AG09309 (cell line): ENCODE measurements at places on chromosomes 16 and 17.

DNA sequence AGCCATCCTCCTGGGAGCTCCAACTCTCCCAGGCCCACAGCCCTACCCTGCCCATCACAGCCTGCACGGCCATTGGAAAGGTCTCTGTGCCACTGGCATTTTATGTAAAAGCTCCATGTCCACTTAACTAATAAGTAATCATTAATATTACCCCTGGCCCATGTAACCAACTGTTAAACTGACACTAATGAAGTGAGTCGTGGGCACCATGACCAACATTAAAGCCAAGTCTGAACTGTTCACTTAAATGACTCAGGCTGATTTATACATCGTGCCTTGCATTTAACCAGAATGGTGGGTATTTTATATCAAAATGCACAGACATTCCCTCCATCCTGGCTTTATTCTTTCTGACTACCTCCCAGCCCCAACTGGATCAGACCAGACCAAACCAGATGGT lies 229.3 kb downstream of the SOX9 start:
- no peak for DNase-seq

DNA sequence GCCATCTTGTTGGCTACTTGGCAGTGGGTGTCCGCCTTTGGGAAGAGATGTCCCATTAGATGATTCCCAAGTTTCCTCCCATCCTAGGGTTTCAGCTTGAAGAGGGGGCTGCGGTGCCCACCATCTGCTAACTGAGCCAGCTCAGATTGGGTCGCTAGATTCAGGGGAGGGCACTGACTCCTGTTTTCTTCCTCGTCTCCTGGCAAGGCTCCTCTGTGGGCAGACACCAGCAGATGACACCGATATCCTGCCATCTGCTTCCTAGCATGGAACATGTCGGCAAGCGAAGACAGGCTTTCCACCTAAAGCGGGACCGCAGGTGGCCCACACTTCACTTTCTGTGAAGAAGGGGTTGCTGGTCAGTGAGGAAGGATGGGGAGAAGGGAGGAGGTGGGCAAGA lies 27.3 kb downstream of the C17orf75 start:
- DNase-seq: no peak

DNA sequence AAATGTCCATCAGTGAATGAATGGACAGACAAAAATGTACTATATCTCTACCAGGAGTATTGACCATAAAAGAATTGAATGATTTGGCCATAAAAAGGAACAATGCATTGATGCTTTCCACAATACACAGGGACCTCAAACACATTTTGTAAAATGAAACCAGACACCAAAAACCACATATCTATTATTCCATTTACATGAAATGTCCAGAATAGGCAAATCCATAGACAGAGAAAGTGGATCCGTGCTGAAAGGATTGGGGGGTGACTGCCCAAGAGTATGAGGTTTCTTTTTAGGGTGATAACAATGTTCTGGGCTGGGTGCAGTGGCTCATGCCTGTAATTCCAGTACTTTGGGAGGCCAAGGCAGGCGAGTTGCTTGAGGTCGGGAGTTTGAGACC lies 6.9 kb upstream of the LITAF start:
- no peak for DNase-seq

DNA sequence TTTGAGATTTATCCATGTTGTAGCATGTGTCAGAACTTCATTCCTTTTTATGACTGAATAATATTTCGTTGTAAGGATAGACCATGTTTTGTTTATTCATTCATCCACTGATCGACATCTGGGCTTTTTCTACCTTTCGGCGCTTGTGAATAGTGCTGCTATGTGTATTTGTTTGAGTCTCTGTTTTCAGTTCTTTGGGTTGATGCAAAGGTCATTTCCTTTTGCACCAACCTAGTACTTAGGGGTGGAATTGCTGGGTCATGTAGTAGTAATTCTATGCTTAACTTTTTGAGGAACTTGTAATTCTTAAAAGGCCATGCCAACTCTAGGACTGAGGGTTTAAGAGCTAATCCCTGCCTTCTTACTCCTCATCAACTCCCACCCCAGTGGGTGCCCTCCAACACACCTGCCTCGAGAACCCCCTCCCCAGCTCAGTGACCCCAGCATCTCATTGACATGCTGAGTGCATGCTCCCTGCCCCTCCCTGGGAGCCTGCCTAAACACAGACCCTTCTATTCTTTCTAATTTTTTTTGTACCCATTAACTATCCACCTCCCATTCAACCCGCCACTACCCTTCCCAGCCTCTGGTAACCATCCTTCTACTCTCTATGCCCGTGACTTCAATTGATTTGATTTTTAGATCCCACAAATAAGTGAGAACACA lies 51.2 kb downstream of the ABAT start:
- no peak for DNase-seq

DNA sequence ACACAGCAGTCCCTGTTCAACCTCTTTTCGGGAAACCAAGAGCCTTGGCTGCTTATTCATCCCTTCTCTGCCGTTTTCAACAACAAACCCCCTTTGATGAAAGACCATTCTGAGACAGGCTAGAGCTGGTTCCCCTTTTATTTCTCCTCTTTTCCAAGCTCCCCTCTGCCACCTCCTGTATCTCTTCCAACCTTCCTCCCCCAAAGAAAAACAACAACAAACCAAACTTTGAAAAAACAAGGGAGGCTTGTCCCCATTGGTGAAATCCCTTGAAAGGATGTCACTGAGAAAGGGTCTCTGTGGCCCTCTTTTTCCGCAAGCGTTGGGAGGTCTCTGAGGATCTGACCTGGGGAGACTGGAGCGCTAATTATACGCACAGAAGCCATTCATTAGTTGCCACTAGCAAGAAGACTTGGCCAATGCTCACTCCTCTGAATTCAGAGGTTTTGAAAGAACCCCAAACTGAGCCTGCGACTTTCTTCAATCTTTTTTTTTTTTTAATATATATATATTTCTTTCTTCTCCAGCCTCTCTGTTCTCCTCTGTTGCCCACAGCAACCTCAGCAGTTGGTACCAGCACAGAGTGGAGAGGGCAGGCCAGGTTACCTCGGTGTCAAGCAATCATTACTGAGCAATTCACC lies 101.4 kb downstream of the PITPNC1 start:
- no peak for DNase-seq

GRCh38 chr16:66521951-66522771 lies 27.8 kb downstream of the TK2 start:
- DNase-seq: no peak

- DNase-seq: no peak
Measured at GRCh38 chr16:73875996-73876690, 420.5 kb upstream of the PSMD7 start.

DNA sequence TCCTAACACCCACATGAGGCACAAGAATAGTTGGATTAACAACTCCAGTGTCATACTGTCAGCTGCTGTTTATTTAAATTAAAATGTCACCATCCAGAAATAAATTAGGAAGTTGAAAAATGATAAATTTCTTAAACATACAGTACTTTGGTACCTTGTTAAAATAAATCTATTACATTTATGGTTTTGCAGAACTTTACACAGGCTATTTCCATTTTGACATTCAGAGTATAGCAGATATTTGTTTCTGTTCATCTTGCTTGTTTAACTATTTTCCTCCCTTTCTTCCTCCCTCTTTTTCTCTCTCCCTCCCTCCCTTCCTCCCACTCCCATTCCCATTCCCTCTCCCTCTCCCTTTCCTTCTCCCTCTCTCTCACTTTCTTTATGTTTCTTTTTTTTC lies 310.1 kb downstream of the CDH8 start:
- DNase-seq: no peak

- DNase-seq: no peak
Measured at GRCh38 chr17:63294776-63295175, 151.3 kb downstream of the CYB561 start.

- no peak for DNase-seq
Measured at GRCh38 chr17:8820311-8821010, 21.3 kb upstream of the MFSD6L start.

DNA sequence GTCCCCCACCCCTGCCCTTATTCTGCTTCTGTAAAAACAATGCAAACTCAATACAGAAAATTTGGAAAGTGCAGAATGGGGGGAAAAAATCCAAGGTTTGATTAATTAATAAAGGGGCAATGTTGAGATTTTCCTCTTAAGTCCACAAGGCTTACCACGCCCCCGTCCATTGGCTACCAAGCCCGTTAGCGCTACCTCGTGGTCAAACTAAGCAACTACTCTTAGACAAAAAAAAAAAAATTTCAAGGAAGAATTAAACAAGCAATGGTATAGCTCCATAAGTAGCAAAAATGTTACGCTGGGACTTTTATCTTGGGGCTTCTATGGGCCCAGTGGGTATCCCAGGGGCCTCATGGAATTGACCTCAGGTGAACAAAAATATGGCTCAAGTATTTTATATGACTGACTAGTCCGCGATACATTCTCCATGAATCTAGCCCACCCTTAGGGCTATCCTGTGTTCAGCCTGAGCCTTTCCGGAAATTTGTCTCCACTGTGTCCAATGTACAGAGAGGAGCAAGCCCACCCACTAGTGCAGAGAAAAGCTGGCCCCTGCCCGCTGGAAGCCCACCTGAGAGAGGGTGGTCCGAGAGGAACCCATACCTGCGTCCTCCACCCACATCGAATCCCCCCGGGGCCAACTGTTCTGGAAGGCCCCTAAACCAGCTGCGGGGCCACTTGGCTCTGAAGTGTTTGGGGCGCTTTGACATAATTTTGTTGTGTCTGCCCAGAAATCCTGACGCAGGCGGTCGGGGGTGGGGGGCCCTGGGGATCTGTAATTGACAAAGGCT lies 19.1 kb upstream of the TEX2 start:
- no peak for DNase-seq

DNA sequence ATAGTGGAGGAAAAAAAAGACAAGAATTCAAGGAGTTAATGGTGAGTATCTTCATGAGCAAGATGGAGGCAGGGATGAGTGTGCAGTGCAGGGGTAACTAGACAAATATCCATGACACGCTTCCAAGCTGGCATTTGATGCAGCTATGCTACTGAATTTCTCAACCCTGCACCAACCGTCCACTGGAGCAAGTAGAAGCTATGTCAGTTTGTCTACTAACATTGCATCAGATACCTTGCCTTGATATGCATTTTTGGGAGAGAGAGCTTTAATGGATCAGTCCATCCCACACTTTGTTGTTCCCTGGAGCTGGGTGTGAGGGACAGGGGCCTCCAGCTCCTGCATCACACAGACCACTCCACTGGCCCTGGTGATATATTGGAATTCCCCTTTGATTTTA lies 16.4 kb downstream of the CCL11 start:
- peak; percentile 29 for DNase-seq

DNA sequence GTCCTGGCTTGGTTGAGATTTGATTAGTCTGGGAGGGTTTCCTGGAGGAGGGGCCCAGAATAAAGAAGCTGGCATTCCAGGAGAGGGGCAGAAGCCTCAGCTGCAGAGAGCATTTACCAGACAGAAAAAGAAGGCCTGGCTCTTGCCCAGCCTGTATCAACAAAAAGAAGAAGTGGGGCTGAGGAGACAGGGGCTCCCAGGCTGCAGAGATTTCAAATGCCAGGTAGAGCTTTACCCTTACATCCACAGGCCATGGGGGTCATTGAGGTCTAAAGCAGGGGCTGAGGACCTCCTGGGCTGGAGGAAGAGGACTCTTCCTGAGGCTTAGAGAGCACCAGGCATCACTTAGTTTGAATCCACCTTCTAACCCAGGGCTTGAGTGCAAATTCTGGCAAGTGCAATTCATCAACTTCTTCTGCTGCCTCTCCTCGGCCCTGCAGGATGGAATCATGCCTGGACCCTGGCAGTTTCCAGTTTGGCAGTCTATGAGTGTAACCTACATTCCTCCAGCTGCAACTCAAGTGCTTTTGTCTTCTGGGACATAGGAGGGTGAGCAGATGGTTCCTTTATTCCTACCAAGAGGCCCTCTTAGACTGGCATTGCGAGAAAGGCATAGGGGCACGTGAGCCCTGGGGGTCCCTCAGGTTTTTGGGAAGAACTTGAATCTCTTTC lies 15.3 kb downstream of the CA7 start:
- no peak for DNase-seq

- no peak for DNase-seq
Measured at GRCh38 chr17:63040816-63041215, 74.8 kb downstream of the TANC2 start.

DNA sequence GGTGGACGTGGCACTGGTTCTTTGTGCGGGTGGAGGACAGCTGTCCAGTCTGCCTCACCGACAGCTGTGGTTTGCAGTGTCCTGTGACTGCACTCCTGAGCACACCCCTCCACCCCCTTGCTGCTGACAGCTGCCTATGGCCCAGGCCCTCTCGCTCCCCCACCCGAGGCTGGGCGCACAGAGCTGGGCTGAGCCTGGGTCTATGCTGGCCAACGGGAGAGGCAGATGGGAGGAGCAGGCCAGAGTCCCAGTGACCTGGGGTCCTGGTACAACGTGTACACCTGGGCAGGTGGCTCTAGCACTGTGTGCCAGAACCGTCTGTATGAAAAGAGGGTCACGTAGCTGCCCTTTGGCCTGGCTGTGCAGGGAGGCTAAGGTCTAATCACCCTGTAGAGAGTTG lies 30.5 kb downstream of the BAIAP2 start:
- DNase-seq: no peak

- no peak for DNase-seq
Measured at GRCh38 chr17:72137161-72137560, 16.3 kb downstream of the SOX9 start.

- no peak for DNase-seq
Measured at GRCh38 chr16:56673921-56674320, 4.3 kb downstream of the MT1H start.

- DNase-seq: no peak
Measured at GRCh38 chr16:62022688-62023087, 13.6 kb downstream of the CDH8 start.

- no peak for DNase-seq
Measured at GRCh38 chr16:58421059-58421458, 28.8 kb downstream of the GINS3 start.

- DNase-seq: no peak
Measured at GRCh38 chr16:14003074-14003570, 68.0 kb upstream of the MRTFB start.

- DNase-seq: no peak
Measured at GRCh38 chr16:85520853-85521521, 92.1 kb upstream of the GSE1 start.

DNA sequence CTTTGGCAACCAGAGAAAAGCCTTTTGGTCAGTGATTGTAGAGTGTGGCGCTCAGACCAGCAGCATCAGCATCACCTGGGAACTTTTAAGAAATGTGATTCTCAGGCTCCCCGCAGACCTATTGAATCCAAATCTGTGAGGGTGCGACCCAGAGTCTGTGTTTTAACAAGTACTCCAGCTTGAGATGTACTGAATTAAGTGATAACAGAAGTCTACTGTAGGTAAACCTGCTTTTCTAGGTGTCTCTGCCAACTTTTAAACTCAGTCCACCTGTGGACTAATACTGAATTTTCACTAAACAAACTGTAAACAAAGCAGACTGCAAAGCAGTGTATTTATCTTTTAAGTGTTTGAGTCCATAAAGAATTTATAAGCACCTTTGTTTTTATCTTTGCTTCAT lies 43.6 kb downstream of the NUP93 start:
- DNase-seq: no peak

GRCh38 chr17:18326572-18326971 lies 11.5 kb downstream of the SMCR8 start:
- DNase-seq: no peak

DNA sequence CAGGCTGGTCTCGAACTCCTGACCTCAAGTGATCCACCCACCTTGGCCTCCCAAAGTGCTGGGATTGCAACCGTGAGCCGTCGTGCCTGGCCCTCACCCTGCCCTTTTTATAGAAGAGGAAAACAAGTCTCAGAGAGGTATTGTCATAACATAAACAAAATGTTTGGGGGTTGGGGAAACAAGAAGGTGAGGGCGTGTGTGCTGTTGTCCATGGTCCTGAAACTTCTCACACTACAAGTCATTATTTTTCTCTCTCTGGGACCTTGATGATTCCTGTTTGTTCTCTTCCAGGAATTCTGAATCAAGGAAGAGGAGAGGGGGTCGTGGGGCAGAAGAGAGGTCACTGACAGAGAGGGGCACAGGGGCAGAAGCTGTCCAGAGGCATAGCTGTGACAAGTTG lies 160.2 kb upstream of the LHX1 start:
- no peak for DNase-seq
